ENCODE measurements at places on chromosomes 6 and 20.

GRCh38 chr6:110524305-110524704 is 47.9 kb upstream of the SLC22A16 start:
- DNase-seq: no peak

DNA sequence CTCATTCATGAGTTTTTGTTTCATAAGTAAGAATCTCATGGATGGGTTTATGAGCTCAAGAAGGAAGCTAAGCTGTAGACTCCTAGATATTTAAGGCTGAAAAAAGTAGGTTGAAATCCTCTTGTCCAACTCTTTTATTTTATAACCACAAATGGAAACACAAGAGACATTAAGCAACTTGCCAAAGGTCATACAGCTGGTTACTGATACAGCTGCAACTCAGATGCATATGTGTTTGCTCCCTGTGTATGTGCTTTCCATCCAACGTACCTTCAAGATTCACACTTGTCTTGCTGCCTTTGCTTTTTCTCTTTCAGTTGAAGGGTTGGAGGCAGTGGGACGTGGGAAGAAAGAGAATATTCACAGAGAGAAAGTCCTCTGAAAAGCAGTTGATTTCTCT is 153.5 kb upstream of the STMND1 start:
- DNase-seq: no peak

GRCh38 chr6:167285077-167285770 is 5.9 kb upstream of the UNC93A start:
- no peak for DNase-seq

DNA sequence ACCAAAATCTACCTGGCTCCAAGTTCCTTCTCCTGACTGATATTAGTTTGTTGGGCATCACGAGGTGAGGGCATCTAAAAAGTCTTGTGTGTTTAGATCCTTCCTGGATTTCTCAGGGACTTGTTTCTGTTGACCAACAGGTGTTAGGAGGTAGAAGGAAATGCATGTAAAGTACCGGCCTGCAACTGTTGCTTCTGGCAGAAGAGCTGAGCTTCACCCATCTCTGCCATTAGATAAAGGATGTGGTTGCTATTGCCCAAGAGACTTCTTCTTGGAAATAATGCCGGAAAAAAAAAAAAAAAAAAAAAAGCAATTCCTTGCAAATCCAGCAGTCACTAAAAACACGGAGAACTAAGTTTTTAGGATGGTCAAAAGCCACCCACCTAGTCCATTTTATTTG is 303.1 kb downstream of the CDH26 start:
- no peak for DNase-seq

DNA sequence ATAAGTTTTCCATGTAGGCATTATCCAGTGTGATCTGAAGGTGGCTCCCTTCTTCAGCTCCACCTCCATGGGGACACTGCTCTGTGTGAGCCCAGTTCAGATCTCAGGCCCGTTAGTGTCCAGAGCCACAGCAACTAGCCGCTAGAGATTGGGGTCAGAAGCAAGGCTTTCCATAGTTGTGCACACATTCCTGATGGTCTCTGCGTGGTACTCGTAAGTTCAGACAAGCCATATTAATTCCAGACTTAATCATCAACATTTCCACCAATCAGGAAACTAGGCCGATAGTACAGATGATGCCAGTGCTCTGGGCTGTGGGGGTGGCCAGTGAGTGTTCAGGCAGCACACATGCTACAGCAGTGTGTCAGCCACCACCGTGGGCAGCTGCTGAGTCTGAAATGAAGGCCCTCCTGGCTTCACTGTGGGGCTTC is 17.5 kb upstream of the SYNCRIP start:
- peak; percentile 85 for DNase-seq

- peak; percentile 52 for DNase-seq
Measured at GRCh38 chr20:39253051-39253755, 291.1 kb downstream of the DHX35 start.

DNA sequence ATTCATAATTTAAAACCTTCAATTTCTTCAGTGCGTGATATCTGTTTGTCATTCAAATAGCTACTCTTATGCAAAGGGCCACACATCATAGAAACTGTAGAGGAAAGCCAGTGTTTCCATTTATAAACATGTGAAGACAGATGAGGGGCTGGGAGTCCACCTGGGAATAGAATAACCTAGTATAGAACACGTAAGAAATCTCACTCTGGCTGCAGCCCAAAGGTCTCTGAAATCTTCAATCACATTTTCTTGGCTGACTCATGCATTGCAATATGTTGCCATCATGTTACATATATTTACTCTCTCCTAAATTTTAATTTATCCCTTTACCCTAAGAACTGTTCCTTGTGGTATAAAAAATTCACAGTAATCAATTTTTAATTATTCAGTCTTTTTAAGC is 123.2 kb downstream of the ELOVL4 start:
- DNase-seq: no peak

GRCh38 chr20:51931371-51931781 is 129.1 kb upstream of the SALL4 start:
- DNase-seq: peak; percentile 14

DNA sequence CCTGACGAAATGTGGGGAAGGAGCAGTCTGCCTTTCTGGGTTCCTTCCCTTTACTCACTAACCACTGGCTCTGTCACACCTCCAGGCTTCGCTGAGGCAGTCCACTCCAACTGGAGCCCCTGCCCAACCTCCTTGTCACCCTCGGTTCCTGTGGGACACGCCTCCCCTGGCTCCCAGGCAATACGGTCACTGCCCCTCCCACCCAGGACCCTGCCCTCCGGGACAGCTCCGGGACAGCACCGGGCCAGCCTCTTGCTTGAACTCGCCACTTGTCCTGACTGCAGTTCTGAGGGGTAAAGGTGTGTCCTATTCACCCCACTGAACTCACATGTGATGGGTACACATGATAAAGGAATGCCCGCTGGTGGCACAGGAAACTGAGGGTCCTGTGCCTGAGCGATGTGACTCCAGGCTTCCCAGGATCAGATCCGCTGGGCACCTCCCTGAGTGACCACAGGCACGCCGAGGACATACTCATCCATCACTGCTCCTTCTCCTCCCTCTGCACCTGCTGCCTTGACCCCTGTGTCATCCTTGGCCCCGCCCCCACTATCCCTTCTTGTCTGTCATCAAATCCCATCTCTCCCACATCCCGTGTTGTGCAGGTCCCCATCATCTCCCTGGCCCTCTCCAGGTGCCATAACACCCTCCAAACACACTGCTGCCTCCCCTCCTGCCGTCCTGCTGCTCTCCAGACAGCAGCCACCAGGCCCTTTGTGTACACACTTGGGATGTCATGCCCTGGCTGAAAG is 7.9 kb downstream of the SDCBP2 start:
- DNase-seq: no peak

DNA sequence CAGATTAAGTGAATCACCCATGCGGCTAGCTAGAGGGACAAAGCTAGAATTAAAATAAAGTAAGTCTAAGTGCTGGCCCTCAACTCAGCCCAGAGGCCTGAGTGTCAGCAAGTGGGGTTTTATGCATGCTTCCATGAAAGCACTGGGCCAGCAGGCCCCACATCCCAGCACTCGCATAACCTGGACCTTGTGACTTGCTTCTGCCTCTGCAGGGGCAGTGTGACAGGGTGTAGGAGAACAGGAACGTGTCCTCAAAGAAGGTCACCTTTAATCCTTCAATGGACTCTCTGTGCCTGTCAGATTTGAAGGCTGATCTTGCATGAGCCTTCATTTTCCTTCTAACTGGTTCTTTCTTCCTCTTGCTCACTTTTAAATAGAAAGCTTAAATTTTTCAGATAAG is 183.4 kb downstream of the ALDH8A1 start:
- no peak for DNase-seq

GRCh38 chr20:11158146-11158545 is 484.3 kb upstream of the JAG1 start:
- no peak for DNase-seq

- DNase-seq: no peak
Measured at GRCh38 chr6:135902756-135903331, 51.3 kb downstream of the PDE7B start.

DNA sequence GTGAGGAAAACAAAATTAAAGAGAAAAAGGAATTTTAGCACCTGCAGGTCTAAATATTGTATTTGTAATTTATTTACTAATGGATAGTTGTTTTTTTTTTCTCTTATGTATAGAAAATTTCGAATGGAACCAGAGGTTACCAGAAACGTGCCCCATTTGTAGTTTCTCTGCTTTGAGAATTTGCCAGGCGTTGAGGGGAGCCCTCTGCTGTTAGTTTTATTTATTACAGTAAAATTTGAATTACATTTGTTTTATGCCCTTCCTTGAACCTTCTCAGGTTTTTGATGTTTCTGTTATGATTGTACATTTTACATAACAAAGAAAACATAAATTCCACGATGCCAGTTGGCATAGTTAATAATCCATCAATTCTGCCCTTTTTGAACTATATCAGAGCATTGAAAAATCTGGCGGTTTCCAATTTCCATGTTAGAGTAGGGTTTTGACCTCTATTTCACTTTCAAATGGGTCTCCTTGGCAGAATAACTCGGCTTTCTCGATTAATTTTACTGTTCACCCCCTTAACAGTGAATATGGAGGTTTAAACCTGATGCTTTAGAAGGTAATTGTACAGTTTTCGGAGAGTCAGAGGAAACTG is 35.1 kb upstream of the RFPL4B start:
- DNase-seq: peak; percentile 46

- peak; percentile 82 for DNase-seq
Measured at GRCh38 chr6:38509713-38510112, 130.0 kb downstream of the BTBD9 start.

DNA sequence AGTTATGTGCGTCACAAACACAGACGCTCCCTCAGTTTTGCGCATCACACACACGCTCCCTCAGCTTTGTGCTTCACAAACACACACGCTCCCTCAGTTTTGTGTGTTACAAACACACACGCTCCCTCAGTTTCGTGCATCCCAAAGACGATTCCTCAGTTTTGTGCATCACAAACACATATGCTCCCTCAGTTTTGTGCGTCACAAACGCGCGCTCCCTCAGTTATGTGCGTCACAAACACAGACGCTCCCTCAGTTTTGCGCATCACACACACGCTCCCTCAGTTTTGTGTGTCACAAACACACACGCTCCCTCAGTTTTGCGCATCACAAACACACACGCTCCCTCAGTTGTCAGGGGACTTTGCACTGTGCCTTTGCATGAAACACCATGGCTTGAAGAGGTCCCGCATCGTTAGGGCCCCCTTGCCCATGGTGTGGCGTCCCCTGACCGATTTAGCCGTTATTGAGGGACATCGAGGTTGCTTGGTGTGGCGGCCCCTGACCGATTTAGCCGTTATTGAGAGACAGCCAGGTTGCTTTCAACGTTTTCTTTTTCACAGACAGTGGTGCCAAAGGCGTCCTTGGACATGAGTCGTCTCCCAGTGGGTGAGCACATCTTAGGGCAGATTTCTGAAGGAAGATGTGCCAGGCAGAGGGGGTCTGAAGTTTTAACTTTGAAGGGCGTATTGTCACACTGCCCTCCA is 28.1 kb upstream of the MYT1 start:
- DNase-seq: no peak

DNA sequence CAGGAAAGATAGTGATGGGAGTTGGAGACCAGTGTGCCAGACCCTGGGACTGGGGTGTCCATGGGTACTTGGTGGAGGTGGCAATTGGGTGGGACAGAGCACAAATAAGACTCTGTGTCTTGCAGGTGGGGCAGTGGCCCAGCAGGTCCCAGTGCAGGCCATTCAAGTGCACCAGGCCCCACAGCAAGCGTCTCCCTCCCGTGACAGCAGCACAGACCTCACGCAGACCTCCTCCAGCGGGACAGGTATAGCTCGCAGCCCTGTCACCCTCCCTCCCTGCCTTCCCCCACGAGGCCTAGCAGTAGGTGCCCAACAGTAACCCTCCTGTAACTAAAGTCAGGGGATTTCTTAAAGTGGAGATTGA is 5.3 kb downstream of the SRF start:
- no peak for DNase-seq

DNA sequence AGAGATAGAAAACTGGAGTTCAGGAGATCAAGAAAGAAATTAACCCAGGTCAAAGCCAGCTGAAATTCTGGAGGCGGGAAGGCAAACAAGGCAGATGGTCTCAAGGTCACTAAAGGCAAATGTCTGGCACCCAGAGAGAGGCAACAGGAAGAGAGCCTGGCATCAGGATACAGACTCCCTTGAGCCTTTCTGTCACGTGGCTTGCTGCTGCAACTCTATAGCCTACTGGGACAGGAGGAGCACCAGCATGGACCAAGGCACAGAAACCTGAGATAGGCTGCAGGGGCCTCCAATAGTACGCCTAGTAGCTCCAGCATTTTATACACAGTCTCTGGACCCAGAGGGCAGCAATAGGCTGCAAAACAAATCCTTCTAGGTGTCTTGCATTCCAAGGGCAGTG is 75.1 kb downstream of the SEL1L2 start:
- DNase-seq: no peak

DNA sequence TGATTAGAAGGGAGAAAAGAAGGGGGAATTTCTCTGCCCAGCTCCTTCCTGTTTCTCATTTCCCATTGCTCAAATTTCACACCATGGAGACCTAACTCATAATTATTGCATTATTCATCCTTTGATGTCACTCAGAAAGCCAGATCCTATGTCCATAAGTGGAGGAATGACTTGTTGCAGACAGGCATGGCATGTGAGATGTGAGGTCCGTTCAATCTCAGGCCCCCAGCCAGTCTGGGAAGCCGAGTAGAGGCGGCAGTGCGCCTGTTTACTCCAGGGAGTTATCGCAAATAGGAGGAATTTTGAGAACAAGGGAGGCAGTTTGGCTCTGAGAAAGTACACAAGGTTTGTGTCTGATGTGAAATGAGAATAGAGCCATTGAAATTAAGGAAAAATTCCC is 26.9 kb upstream of the MOCS1 start:
- peak; percentile 59 for DNase-seq

DNA sequence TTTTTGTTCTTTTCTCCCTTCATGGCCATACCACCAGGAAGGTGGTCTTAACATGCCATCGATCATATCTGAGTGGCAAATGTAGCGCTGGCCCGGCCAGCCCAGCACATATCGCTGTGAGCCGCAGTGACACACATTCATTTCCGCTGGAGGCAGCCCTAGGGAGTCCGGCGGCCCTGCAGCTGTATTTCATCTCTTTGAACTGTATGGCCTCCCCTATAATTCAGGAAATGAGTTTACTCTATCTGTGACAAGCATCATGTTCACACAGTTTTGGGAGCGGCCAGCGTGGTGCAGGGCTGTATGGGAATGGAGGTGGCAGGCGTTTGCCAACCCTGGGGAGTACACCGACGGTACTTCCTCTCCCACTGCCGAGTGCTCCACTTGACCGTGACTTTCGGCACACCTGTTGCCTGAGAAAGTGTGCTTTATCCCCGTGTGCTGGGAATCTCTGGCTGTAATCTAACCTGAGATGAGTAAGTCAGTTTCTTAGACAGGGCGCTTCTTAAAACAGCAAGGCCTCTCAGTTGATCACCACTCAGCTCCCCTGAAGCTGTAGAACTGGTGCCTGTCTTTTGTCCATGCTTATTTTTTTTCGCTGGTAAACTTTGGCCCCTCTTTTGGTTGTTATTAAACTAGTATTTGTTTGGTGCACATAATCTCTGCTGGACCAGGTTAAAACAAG is 257.1 kb upstream of the TAB2 start:
- DNase-seq: no peak

- DNase-seq: no peak
Measured at GRCh38 chr20:33689973-33690372, 3.8 kb upstream of the E2F1 start.
